ENCODE measurements at places on chromosomes 5 and 9.
A peak's percentile ranks its signal among the peaks of the same experiment; 100 is the strongest.

GRCh38 chr9:74921737-74922136, 31.0 kb downstream of the C9orf40 start:
- no peak for DNase-seq

- no peak for DNase-seq
Measured at GRCh38 chr5:36751886-36752285, 124.7 kb upstream of the NIPBL start.

- DNase-seq = no peak
Measured at GRCh38 chr5:172797771-172798191, 26.8 kb upstream of the DUSP1 start.

DNA sequence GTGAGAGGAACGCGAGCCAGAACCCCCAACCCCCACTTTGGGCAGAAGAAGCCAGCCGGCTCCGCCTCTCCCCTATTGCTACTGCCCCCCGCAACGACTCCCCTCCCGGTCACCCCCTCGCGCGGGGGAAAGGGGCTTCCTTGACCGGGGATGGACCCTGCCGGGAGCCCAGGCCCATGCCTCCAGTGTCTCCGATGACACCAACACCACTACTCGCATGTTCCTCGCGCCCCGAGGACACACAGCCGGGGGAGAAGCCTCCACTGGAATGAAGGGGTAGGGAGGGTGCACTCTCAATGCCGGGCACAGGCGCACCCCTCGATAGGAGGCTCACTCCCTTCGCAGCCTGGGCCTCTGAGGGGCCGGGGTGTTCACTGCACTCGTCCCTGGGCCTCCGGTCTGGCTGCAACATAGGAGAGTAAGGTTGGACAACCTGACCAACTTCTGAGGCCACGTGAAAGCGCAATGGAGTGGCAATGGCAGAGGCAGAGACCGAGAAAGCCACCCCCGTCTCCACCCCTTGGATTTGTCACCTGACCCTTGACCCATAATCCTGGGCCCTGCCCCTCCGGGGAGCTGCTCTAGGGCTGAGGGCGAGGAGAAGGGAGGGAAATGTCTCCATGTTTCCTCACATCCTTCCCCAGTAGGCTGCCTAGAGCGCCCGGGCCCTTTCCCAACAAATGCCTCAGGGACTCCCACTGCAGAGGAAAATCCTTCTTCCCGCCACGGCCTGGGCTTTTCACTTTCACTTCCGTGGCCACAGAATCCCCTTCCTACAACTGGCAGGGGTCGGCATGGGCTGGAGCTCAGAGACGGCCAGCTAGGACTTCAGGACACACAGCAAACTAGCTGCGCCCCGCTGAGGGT, 1.1 kb upstream of the CNTFR start:
- DNase-seq = no peak

GRCh38 chr5:81391-82021, 10.5 kb upstream of the PLEKHG4B start:
- no peak for DNase-seq

- no peak for DNase-seq
Measured at GRCh38 chr9:107273634-107274033, 9.4 kb upstream of the RAD23B start.

GRCh38 chr9:32292611-32293010, 91.8 kb upstream of the ACO1 start:
- DNase-seq = no peak

- DNase-seq = no peak
Measured at GRCh38 chr5:9335754-9336495, 209.9 kb downstream of the SEMA5A start.

DNA sequence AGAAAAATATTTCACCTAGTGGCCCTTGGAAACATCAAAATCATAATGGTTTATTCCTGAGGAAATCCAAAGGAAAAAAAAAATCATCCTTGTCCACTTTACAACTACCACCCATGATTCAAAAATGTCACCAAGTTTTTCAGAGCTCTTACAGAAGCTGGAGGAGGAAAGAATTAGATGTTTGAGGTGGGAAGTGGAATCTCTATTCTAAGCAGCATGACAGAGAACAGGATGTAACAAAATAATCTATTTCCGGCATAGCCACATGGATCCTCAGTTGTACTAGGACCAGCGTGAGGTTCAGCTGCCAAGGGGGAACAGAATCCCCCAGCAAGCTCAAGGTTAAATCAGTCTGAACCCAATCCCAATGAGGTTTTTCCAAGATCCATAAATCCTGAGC, 40.2 kb downstream of the FBXW11 start:
- DNase-seq = no peak

DNA sequence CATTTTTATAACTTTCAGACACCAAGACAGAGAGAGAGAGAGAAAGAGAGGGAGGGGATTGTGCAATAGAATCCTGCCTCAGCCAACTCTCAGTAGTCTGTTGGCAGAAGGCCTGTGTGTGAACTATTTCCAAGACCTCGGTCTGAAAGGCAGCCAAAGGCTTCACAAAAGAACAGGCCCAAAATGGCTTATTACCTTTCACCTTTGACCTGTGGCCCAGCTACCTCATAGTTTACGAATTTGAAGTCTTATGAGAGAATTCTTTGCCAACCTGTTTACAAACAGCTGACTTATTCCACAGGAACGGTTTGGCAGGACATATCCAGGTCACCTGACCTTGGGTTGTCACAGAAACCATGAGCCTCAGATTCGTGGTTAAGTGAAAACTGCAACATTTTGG, 48.6 kb downstream of the NR2F1-AS1 start:
- DNase-seq = peak; percentile 8

GRCh38 chr5:577800-578199, 34.3 kb upstream of the CEP72 start:
- no peak for DNase-seq

- no peak for DNase-seq
Measured at GRCh38 chr9:137317021-137317717, 15.1 kb upstream of the NRARP start.

DNA sequence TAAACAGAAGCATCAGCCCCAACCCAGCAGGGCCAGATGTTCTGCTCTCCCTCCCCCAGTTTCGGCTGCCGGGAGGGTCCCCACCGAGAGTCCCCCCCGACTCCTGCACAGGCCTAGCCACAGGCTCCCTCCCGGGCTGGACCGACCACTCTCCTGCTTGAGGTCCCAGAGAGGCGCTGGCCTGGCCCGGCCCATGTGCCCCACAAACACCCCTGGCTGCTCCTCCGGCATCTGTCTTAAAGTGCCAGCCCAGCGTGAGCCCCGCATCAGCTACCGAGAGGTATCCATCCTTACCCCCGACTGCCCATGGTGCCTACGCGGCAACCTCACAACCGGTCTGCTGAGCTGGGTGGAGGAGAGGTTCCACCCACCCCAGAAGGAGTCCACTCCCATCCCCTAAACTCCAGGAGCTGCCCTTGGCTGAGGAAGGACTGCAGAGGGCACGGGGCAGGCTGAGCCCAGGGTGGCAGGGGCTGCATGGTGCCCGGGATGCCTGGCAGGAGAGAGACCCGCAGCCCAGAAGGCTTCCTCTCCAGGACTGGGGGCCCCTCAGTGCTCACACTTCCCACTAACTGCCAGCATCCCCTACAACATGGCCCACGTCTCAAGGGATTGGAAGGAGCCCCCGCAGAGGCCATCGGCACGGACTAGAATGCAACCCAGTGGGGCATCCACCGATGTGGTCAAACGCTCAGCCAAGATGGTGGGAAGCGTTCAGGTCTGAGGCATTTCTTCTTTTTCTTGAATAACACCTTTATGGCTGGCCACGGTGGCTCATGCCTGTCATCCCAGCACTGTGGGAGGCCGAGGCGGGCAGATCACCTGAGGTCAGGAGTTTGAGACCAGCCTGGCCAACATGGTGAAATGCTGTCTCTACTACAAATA, 15.6 kb upstream of the EGFL7 start:
- DNase-seq = no peak

- DNase-seq = no peak
Measured at GRCh38 chr9:26369093-26369492, 523.5 kb downstream of the CAAP1 start.

DNA sequence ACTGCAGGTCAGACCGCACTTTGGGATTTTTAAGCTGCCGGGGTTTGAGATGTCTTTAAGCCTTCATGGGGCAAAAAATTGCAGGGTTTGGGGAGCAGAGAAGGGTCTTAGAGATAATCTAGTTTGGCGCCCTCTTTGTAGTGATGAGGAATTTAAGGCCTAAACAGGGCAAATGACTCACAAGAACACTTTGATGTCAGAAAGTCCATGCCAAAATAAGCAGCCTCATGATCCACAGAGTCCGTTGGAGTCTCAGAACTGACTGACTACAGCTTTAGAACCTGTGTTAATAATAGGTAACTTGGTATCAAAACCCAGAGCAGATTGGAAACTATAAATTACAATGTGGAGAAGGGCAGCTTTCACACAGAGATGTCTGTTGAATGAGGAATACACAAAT, 35.9 kb upstream of the PTGS1 start:
- DNase-seq = no peak

- DNase-seq = no peak
Measured at GRCh38 chr9:91150998-91151717, 210.6 kb downstream of the AUH start.

DNA sequence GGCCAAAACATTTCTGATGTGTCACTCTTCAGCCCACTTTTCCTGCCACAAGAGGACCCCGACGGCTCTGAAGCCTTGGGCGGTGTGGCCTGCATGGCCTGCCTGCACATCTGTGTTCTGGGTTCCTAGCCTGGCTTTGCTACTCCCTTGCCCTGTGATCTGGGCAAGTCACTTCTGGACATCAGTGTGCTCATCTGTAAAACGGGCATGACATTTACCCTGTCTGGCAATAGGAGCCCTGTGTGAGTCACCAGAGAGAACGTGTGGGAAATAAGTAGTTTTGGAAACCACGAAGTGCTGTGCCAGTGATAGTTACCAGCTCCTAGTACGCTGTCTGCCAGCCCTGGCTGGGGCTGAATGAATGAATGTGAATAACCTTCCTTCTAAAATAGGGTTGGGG, 90.8 kb downstream of the MACROH2A1 start:
- DNase-seq = no peak

GRCh38 chr9:19409401-19410194, 789 bp downstream of the ACER2 start:
- no peak for DNase-seq

DNA sequence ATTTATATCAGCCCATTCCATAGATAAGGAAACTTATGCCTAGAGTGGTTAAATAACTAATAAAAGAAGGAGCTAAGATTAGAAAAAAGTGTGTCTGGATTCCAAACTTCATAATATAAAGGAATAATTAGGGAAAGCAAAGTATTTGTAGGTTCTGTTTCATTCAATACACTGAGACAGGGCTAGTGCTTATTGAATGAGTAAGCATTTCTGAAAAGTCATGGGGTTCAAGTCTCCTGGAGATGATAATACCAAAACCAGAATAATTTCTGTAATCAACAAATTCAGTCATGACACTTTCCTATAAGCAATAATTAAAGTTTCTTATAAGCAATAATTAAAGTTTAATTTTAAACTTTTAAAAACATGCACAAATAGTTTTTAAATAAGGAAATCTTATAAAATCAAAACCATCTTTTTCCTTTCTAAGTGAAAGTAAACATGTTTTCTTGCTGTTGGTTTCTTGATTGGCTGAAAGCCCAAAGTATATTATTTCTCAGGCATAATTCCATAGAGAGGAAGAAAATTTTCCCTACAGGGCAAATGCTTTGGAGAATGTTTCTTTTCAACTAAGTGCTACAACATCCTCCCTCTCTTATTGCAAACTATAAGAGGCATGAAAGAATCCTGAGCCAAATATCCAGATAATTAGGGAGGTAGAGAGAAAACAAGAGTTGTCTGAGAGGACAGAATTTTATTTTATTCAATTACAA, 510.2 kb downstream of the PRELID2 start:
- DNase-seq = no peak

- DNase-seq = no peak
Measured at GRCh38 chr5:112355058-112355685, 63.9 kb downstream of the EPB41L4A start.

GRCh38 chr5:140827704-140828361, at the start of gene PCDHA6:
Gene PCDHA6, plus strand, starts transcription at chr5:140827960. Its CDS starts 132 bp downstream, at chr5:140828092.
- no peak for DNase-seq

DNA sequence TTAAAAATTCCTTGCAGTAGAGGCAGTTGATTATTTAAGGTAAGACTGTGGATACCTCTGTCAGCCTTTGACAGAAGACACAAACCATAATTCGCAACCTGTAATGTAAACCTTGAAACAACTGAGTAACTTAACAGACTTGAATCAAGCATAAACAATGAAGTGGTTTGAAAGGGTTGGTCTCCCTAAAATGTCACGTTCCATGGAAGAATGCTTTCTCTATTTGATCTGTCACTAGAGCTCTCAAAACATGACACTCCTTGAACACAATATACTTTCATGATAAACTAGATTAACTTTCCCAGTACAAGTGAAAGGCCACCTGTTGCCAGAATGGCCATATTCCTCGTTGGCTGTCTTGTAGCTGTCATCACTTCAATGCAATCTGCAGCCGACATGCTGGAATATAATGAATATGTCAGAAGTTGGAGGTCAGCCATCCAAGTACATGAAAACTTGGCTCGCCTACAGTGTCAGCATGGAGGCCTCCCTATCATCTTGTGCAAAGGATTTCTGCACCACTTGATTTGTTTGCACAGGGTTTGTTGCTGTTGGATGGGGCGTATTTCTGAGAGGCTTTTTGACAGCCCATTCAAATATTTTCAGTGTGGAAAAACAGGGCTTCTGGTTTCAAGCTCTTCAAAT, 228.0 kb downstream of the TLE4 start:
- no peak for DNase-seq

GRCh38 chr5:127006744-127007143, 23.6 kb downstream of the MARCHF3 start:
- DNase-seq = no peak

DNA sequence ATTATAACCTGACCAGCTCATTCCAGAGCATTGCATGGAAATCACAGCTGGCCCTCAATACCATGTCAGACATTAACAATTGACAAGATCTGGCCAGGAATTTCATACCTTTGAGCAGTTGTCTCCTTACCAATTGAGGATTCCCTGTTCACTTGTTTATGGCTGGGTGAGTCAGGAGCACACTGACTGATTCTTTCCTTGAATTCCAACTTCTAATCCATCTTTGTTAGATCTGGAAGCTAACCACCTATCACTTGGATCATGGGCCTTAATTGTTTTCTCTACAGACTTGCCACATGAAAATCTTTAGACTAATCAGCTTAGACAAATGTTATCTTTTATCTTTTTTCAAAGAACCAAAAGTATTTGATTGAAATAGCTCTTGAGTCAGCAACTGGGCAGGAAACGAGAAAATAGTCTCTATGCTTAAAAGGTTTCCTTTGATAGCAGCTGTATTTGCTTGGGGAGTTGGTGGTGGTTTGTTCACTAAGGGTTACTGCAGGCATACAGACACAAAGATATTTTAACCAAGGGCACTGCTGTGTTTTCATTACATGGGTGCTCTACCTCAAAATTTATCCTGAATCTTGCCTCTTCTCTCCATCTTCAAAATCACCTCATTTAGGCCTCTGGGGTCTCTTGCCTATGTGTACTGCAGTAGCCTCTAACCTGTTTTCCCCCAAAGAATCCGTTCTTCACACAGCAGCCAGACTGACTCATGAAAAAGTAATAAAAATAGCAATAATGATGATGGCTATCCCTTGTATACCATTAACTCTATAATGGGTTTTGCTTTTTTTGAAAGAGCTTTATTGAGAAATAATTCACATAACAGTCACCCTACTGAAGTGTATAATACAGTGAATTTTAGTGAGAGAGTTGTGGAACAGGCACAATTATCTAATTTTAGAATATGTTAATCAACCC, 197.0 kb upstream of the NMUR2 start:
- DNase-seq = no peak

- DNase-seq = no peak
Measured at GRCh38 chr9:107606149-107606790, 116.7 kb upstream of the KLF4 start.
